Stimulated activated CD8-positive, alpha-beta memory T cell treated with anti-CD3 and anti-CD28 coated beads, Interleukin-4, amount 100 ng/mL, for 1 hour (primary cell): ENCODE measurements at places on chromosomes 4 and X.

GRCh38 chr4:165378745-165379677 lies at the start of gene CPE:
TSS of gene CPE (plus strand) at chr4:165379008. CDS start at chr4:165379222, 214 bp downstream.
- no peak for DNase-seq

DNA sequence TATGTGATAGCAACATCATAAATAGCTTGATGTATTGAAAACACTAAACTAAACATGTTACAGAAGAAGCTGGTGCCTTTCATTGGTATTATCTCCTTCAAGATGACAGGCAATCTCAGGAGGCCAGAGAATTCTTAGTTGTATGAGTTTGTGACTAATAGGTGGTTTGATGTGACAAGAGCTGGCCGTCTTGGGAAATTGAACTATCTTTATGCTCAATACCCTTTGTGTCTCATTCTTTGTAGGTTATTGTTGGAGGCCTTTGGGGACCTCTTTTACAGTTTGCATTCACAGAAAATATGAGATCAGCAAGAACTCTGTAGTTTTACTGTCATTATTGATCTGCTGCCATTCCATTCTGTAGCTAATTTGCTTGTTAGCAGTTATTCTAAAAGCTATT lies 659.2 kb upstream of the PITX2 start:
- DNase-seq: no peak

DNA sequence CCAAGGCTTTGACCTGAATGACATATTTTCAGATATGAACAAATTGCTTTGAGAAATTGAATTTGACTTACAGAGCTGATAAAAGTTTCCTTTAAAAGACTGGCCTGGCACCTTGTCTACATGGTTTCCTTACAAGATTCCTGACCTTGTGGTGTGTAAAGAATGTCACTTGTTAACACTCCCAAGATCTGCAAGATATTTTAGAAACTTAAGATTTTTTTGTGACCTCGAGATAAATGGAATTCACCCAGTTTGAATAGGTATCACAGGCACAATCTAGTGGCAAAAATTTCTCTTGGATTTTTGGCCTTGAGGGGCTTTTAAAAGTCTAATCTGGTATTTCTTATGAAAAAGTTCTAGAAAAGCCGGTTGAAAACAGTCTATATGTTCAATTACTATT lies 1568.9 kb upstream of the IGFBP7 start:
- no peak for DNase-seq

GRCh38 chr4:87038837-87039615 lies 104.2 kb downstream of the AFF1 start:
- DNase-seq: no peak

- DNase-seq: no peak
Observed at GRCh38 chr4:82630079-82630478, 68.3 kb upstream of the TMEM150C start.

DNA sequence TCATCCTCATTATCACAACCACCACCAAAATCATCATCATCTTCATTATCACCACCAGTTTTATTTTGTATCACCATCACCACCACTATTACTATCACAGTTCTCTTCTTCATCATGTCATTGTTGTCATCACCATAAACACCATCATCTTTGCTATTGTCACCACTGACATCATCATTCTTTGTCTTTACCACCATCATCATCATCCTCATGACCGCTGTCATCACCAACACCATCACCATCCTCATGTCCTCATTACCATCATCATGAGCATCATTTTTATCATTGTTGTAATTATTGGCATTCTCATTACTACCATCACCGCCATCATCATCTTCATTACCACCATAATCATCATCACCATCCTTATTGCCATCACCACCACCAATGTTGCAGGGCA lies 31.4 kb downstream of the EVC start:
- no peak for DNase-seq

DNA sequence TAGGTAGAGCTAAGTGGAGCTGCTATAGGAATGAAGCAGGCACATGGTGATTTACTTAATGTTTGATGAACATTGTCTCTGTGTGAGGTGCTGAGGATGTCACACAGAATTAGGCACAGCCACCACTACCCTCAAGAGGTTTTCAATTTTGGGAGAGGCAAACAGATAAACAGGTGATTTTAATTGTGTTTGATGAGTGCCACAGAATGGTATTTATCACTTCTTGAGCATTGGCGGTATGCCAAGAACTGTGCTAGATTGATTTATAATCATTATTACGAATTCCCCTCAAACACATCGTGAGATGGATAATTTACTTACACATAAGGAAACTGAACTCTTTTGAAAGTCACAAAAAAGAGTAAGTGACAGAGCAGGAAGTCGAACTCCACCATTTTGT lies 74.8 kb downstream of the FREM3 start:
- no peak for DNase-seq

GRCh38 chr4:81460191-81460701 lies 11.5 kb downstream of the RASGEF1B start:
- DNase-seq: no peak

GRCh38 chr4:124025000-124025399 lies 628.4 kb downstream of the SPRY1 start:
- DNase-seq: no peak

- no peak for DNase-seq
Observed at GRCh38 chrX:25296850-25297249, 281.1 kb upstream of the ARX start.

DNA sequence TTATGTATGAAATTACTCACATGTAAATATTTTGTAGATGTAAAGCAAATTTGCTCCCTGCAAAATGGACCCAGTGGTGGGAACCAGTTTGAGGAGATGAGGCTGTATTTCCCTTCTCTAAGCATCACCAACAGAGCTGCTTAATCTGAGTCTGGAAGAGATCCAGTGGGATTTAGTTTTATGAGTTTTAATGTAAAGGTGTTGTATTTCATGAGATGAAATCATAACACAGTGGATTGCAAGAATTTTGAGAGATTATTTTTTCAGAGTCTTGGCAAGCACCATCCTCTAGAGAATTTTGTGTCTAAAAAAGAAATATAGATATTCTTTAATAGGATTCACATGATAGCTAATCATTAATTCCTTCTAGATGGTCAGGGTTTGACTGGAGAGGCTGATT lies 35.6 kb upstream of the SFRP2 start:
- DNase-seq: no peak

DNA sequence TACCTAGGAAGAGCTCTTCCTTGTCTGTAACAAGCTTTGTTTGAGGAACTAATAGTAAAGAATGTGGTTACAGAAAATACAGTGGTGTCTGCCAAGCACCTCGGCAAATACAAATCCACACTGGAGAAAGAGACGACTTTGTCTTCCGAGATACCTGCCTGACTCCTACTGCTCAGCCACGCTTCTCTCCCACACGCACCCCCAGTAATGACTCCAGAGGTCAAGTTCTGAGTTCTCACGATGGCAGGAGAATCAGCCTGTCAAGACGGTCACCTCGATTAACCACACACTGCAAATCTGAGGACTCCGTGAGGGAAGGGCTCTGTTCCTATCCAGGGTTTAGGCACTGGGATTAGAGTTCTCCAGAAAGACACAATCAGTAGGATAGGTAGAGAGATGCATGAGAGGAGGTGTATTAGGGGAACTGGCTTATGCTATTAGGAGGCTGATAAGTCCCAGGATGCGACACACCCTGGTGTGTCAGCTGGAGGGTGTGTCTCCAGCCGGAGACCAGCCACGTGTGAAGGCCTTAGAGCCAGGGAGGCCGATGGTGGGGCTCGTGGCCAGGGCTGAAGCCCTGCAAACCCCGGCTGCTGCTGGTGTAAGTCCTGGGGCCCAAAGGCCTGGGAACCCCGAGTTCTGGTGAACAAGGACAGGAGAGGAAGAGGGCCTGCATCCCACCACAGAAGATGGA lies 8.4 kb upstream of the TRIML2 start:
- DNase-seq: no peak

- DNase-seq: no peak
Observed at GRCh38 chrX:149286940-149287349, 218.2 kb downstream of the IDS start.

- no peak for DNase-seq
Observed at GRCh38 chrX:40513012-40513411, 67.8 kb upstream of the ATP6AP2 start.

- DNase-seq: no peak
Observed at GRCh38 chr4:85748654-85749053, 273.7 kb downstream of the ARHGAP24 start.

GRCh38 chr4:10535912-10536311 lies 78.7 kb upstream of the ZNF518B start:
- no peak for DNase-seq

DNA sequence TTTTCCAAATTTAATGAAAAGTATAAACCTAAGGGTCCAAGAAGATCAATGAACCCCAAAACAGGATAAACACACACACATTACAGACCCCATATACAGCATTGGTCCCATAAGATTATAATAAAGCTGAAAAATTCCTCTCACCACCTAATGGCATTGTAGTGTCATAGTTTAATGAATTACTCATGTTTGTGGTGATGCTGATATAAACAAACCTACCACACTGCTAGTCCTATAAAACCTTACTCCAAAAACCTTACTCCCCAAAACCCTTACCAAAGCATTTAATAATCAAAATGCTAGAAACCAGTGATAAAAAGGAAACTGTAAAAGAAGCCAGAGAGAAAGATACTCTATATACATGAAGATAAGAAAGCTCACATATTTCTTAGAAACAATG lies 148.1 kb upstream of the SH3RF1 start:
- DNase-seq: no peak

GRCh38 chr4:85815796-85816459 lies 341.0 kb downstream of the ARHGAP24 start:
- no peak for DNase-seq

DNA sequence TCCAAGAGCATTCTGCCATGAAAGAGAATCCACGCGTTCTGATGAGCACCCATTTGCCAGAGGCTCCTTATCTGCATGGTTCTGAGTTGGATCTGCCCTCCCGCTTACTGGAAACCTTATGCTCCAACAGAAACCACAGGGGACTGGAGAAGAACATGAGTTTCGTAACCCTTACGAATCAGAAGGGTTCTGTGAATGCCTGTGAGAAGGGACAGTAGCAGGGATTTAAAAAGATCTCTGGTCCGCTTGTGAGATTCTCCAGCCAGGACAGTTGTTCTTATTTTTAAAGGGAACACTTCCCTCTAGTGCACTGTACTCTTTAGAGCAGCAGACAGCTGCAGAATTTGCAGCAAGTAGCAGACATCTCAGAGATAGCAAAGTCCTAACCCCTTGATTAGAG lies 22.5 kb upstream of the CENPU start:
- no peak for DNase-seq

DNA sequence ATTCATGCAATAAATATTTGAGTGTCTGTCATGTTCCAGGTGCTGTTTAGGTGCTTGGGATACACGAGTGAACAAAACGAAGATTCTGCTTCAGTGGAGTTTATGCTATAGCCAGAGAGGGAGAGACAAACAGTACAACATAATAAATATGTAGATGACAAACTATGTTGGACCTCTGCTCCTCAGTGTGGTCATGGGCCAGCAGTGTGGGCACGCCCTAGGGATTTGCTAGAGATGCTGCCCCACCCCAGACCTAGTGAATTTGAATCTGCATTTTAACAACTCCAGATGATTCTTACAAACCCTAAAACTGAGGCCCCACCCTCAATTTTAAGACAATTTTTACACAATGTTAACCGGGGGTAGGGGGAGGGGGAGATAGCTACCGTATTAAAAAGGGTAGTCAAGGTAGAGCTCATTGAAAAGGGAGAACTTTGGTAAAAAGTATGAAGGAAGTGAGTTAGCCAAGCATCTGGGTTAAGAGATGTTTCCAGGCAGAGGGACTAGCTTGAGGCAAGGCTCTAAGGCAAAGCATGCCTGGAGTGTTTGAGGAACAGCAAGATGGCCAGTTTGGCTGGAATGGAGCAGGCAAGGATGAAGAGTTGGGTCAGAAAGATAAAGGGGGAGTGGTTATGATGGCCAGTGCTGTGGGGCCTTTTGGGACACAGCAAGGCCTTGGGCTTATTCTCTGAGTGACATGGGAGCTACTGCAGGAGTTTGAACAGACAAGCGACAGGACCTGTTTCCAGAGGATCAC lies 42.4 kb downstream of the SEPSECS start:
- DNase-seq: no peak

GRCh38 chrX:13120017-13120416 lies 75.6 kb upstream of the FAM9C start:
- DNase-seq: no peak

DNA sequence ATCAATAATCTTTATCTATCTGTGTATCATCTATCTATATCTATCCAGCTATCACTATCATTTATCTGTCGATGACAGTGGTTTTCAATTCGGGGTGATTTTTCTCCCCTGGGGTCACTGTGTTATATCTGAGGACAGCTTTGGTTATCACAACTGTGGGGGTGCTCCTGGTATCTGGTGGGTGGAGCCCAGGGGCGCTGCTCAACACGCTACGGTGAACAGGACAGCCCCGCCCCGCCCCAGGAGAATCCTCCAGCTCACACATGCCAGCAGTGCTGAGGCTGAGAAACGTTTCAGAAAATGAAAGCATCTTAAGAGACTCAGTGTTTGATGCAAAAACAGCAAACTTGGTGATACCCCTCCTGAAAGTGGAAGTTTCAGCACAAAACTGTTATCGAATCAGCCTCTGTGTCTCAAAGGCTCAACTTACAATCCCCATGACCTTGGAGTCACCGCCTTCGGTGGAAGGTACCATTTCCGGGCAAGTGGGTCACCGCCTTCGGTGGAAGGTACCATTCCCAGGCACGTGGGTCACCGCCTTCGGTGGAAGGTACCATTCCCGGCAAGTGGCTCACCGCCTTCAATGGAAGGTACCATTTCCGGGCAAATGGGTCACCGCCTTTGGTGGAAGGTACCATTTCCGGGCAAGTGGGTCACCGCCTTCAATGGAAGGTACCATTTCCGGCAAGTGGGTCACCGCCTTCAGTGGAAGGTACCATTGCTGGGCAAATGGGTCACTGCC lies 315.3 kb downstream of the DHRSX start:
- no peak for DNase-seq

DNA sequence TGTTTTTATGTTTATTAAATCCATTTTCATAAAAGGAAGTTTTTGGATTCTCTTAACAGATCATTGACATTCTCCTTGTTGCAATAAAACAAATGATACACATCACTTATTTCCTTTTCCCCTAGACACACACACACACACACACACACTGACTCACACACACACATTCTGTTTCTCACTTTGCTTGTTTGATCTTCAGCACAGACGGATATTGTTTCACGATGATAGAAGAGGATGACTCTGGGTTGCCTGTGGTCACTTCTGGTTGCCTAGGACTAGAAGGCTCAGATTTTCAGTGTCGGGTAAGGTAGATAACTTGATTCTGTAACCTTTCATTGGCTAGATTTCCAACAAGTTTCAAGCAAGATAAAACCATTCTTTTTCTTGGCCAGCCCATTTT lies 356.8 kb downstream of the BMPR1B start:
- no peak for DNase-seq
